Cardiac fibroblast (primary cell): ENCODE measurements at places on chromosomes 3 and 15.

DNA sequence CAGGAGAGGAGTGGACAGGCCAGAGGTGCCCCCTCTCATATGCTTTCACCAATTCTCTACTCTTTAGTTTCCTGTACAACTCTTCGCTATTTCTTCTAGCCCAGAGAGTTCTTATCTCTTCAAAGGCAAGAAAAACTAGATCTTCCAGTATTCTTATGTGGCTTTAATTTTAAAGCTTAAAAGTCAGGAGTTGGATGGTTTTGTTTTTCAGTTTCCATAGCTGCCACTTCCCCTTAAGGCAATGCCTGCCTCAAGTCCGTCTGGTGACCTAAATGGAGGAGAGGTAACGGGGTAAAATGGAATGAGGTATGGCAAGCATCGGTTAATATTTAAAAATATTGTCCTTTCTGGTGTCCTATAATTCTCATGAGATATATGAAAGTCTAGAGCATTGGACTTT, 11.4 kb upstream of the VGLL3 start:
- DNase-seq, result no peak

GRCh38 chr3:196063049-196063448, 18.8 kb downstream of the TFRC start:
- DNase-seq, result no peak

- DNase-seq, result no peak
Observed at GRCh38 chr3:25727316-25727715, 55.9 kb downstream of the NGLY1 start.

DNA sequence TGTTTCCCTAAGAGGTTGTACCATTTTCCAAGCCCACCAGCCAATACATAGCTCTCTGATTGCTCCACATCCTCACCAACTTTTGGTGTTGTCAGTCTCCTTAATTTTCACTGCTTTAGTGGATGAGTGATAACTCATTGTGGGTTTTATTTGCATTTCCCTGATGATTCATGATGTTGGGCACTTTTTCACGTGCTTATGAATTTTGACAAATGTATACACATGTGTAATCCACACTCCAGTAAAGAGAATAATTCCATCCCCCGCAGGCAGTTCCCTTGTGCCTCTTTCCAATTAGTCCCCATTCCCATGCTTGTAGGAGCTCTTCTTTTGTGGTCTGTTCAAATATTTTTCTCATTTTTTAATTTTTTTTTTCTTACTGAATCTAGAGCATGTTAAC, 52.4 kb downstream of the ANP32A start:
- DNase-seq, result no peak

DNA sequence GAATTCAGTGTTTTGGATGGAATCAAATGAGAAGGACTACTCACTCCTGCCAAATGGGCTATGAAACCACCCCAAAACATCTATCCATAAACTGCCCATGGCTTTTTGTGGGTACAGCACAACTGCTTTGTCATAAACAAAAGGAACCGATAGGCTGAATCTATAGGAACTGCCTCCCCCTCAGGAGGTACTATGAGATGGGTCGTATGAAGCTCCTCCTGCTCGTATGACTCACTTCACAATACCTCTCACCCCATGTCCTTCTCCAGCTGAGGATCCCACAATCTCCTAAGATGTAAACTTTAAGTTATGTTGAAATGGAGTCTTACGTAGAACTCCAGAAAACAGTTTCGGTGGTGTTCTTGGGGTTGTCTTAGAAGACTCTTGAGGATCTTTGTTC, 129.9 kb upstream of the SAMMSON start:
- peak; percentile 37 for DNase-seq

GRCh38 chr3:193764959-193765358, 172.0 kb downstream of the OPA1 start:
- no peak for DNase-seq

- DNase-seq, result no peak
Observed at GRCh38 chr15:57310876-57311275, 65.4 kb upstream of the CGNL1 start.

DNA sequence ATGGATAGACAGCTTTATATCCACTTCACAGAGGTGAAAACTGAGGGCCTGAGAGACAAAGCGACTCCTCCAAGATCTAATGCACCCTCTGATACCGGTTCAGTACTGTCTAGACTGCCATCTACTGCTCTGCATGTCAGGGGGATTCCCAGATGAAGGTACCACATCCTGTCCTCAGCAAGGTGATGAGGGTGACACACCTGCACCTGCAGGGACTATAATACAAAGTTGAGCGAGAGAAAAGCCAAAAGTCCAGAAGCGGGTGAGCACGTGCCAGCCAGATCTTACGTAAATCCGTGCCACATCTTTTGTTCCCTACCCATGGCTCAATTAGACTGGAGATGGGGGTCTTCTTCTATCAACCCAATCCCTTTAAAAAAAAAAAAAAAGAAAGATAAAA, 32.4 kb upstream of the HES1 start:
- DNase-seq, result no peak

- no peak for DNase-seq
Observed at GRCh38 chr3:169298247-169298992, 365.1 kb downstream of the MECOM start.

- DNase-seq, result no peak
Observed at GRCh38 chr3:38109580-38110313, 27.2 kb downstream of the ACAA1 start.

GRCh38 chr3:71064291-71064955, 519.1 kb downstream of the FOXP1 start:
- DNase-seq, result peak; percentile 76

- no peak for DNase-seq
Observed at GRCh38 chr3:126028096-126028495, 55.8 kb downstream of the SLC41A3 start.

DNA sequence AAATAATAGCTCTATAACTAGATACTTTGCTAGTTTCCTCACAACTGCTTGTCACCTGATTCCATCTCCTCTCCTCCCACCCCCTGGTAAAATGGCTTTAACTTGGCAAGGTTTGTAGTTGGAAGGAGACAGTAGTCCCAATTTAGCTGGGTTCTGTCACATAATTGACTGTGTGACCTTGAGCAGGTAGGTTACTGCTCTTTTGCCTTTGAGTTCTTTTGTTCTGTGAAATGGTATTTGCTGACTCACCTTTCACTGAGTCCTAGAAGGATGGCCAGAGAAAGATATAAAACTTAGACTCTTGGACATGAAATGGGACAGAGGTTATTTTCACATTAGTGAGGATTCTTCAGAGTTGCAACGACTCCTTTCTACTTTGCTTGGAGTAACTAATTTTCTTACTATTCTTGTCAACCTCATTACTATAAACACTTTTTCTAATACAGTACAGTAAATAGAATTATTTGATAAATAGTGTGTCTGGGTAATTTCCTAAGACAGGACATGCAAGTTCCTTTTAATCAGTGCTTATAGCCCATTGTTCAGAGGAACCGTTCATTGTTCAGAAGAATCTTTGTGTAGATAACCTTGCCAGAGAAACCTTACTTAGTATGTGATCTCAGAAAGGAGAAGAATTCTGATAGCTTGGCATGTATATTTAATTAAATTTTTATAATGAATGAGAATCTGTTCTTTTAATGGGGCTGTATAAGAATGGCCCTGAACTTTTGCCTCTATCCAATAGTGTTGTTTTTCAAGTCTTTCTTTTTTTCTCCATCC, 14.3 kb downstream of the AKAP13 start:
- DNase-seq, result no peak

DNA sequence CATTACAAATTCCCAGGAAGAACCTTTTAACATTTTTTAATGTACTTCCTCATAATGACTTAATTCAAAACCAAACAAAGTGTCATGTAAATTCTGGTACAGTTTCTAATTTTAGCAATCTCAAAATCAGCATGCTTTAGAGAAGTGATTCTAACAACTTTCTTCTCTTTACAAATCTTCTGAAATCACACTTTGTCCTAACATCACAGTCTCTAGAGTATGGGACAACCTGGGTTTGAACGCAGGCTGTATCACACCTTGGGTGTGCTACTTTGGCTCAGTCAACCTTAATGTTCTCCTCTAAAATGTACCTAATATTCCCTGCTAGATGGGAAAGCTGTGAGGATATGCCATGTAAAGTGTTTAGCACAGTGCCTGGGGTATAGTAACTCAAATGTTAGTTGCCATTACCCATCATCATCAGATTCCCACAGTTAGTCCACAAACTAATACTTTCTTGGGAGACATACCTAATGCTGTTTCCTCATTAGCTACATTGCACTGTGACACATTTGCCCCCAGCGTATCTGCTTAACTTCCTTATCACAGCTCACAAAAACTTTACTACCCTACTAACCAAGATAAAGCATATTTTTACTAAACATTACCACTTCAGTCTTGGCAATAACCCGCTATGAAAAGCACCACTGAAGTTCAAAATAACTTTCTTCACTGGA, 3.1 kb downstream of the TSPAN3 start:
- DNase-seq, result no peak

DNA sequence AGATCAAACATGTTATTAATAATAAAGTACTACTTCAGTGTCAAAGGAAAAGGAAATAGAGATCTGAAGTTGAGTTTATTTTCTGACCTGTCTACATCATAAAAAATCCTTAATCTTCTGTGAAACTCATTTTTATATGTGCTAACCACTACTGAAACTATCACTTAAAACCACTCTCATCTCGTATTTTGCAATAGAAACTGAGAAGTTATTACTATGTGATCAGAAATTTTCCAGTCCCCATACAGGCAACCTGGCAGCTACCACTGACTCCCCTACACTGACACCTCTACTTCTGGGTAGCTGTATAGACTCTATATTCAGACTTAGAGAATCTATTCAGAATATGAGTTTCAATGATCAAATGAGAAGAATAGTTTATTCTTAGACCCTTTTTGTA, 8.3 kb downstream of the HDGFL3 start:
- no peak for DNase-seq

DNA sequence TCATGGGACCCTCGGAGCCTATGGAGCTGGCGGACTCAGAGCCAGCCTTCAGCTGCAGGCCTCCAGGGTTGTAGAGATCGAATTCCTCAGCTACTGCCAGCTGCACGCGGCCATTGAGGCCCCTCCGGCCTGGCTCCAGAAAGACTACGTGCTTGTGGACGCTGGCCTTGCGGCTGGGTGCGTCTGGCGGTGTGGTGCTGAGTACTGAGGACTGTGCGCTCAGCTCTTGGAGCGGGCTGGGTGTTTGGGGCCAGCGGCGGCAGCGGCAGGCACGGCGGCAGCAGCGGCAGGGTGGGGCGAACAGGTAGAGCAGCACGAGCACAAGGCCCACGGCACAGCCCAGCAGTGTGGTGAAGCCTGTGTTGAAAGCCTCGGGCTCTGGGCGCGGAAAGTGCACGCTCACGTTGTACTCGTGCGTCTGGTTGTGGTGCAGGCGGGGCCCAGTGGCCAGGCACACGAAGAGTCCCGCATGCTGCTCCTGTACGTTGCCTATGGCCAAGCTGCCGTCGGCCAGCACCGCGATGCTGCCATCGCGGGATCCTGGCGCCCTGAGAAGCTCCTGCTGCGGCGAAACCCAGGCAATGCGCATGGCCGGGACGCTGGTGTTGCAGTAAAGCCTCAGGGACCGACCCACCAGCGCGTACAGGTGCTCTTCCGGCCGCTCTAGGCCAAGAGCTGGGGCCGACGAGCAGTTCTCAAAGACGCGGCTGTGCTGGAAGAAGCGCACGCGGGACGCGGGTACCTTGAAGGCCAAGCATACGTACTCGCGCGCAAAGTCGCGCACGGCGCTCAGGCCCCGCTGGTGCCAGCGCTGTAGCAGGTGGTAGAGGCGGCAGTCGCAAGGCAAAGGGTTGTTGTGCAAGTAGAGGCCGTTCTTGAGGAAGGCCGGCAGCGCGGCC, 1.3 kb downstream of the AMIGO3 start:
- DNase-seq, result no peak

DNA sequence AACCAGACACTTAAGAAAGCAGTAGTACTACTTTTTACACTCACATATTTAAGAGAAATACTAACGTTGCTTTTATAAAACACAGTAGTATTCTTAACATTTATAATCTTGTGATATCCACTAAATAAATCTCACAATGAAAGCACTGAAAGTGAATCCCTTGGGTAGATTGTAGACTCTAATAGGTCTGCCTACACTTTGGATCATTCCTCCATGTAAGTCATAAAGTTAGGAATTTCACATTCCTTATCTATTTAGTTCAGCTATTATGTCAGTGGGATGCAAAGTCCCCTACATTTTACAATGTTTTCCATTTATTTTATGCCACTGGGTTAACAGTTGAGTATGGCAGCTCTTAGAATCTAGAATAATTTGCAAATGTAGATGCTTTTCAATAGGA, 330.7 kb downstream of the LSAMP start:
- DNase-seq, result no peak

DNA sequence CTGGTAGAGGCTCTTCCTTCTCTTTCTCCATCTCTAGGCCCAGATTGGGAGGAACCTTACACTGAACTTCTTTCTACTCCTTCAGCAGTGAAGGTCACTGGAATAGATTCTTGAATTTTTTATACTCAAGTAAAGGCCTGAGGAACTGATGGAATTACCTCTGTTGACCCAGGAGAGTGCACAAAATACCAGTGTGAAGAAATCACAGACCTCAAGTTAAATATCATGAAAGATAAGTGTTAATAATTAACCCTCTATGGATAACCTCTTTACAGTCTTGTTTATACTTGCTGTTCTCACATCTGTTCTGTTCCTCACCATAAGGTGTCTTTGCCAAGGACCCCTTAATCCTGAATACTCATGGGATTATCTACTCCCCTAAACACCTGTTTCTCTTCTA, 244.4 kb upstream of the STAC start:
- no peak for DNase-seq

- DNase-seq, result no peak
Observed at GRCh38 chr3:37149257-37149656, 25.1 kb downstream of the LRRFIP2 start.

DNA sequence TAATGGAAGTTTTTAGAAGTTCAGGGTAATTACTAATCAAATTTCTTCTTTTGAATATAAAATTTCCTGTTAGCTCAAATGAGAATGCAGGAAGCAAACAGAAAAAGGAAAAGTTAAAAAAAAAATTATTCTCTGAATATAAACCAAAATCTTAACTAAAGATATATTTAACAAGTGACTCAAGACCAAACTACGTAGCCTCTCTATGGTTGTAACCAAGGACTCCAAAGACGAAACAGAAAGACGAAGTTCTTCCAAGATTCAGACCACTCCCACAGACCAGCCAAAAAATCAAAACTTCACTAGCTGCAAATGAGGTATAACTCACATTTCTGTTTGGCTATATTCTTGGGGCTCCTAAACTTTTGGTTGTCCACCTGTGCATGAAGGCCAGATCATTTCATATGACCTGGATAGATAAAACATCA, 846.5 kb upstream of the ALCAM start:
- no peak for DNase-seq
